NCI-H2081 (cell line): ENCODE measurements at places on chromosomes 13 and 19.

GRCh38 chr19:20237773-20238623, 71.0 kb downstream of the ZNF486 start:
- DNase-seq, result peak; percentile 0

- DNase-seq, result no peak
Measured at GRCh38 chr13:32098272-32098671, 66.7 kb downstream of the FRY start.

- no peak for DNase-seq
Measured at GRCh38 chr13:79434556-79434955, 28.5 kb upstream of the RBM26 start.

GRCh38 chr19:29549105-29550070, 23.6 kb downstream of the VSTM2B start:
- DNase-seq, result no peak

GRCh38 chr13:44231786-44232516, 141.7 kb upstream of the SERP2 start:
- DNase-seq, result no peak
